ENCODE measurements at places on chromosomes 6 and 20.

DNA sequence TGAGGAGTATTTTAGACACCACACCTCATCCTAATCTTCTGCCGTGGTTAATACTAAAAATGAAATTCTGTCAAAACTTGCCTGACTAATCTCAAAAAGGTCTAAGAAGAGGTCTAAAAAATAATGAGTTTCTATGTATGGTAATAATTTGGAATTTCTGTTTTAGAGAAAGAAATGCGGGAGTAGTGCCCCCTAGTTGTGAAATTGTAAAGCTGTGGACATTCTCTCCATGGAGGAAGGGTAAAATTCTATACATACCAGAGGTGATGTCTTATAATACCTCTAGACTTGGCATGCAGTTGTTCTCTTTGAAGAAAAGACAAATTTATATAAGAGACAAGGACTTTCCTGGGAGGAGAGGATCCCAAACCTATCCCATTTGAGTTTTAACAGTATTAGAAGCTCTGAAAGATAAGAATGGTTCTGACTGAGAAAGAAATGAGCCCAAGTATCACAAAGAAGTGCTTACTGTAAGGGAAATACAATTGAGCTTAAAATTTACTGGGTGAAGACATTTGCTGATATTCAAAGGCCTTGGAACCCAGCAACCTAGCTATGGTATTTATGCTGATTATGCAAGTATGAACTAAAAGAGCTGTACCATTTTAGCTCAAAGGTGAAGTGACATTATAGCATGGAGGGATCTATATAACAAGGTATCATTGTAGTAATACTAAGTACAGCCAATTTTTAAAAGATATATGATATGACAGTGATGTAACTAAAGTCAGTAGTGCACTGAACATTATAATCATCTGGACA, 5.1 kb upstream of the EPHA7 start:
- H3K4me3 ChIP-seq, result no peak overlapping the region
- H3K36me3 ChIP-seq, result no peaks in the 10 kb centered on the region
- peak; percentile 26 for DNase-seq
- no peaks in the 10 kb centered on the region for H3K4me1 ChIP-seq
- no peak overlapping the region for H3K27ac ChIP-seq
- no peaks in the 10 kb centered on the region for H3K27me3 ChIP-seq

DNA sequence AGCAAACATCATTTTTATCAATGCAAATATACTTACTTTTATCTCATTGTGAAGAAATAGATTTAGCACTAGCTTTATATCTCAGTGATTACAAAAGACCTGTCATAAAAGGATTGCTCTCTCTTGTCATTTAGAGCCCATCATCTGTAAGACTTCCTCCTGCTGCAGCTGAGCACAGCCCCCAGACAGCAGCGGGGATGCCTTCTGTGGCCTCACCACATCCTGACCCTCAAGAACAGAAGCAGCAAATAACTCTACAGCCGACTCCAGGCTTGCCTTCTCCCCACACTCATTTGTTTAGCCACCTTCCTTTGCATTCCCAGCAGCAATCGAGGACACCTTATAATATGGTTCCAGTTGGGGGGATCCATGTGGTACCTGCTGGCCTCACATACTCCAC, 127.0 kb upstream of the EDN1 start:
- H3K36me3 ChIP-seq, result peaks cover 31% of the 10 kb centered on the region
- no peak for DNase-seq
- H3K4me1 ChIP-seq, result peaks cover 8% of the 10 kb centered on the region

DNA sequence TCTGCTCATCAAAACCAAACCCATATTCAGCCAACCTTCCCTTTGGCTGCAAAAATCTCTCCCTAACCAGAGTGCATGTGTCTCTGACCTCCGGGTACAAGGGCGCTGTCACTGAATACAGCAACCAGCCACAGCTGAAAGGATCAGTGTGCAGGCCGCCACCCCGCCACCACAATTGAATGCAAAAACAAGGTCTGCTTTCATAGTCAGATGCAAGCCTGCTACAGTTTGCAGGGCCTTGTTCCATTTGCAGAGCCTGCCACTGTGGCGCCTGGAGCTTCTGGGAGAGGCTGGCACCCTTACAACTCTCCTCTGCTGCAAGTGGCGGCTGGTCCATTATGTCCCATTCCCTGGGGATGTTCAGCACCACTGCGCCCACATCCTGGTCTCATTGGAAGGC, 23.5 kb downstream of the MDGA1 start:
- peaks cover 5% of the 10 kb centered on the region for H3K27me3 ChIP-seq
- DNase-seq, result no peak
- H3K4me1 ChIP-seq, result peaks cover 4% of the 10 kb centered on the region
- no peaks in the 10 kb centered on the region for H3K36me3 ChIP-seq
- no peak overlapping the region for H3K4me3 ChIP-seq

GRCh38 chr6:3732345-3733141, 19.0 kb downstream of the PXDC1 start:
- H3K27me3 ChIP-seq, result no peaks in the 10 kb centered on the region
- H3K4me3 ChIP-seq, result peak overlapping the region; percentile 12
- DNase-seq, result peak; percentile 70
- H3K27ac ChIP-seq, result no peak overlapping the region

DNA sequence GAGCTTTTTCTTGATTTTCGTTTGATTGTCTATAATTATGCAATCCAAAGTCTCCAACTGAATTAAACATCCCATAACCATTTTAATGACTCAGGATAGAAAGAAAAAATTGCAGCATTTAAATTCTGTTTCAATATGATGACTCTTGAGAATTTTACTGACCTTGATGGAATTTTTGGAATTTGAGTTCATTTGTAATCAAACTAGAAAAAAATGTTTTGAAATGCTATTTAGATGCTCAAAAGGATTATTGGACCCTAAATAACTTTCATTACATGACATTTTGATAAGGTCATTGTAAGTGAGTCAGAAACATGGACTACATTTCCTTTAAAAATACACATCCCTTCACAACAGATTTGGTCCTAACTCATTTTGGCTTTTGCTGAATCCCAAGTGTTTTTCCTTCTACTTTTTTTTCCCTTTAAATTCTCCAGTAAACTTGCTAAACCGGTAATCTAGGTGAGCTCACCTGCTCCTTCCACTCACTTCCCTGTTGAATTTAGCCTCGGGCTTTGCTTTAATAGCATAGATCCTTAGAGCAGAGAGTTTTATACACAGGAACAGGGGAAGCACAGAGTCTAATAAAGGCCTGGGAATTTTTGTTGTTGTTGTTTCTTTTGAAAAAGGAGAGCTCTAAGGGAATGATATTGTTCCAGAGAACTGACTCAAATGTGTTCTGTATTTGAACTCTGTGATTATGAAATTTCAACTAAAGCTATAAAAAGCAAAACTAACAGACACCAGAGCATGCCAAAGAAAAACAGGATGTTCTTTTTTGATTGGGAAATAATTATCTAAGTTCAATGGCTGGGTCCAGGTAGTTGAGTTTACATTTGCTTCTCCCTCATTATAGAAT, 1088.2 kb upstream of the CITED2 start:
- DNase-seq, result peak; percentile 57
- H3K27ac ChIP-seq, result peak overlapping the region; percentile 58
- H3K27me3 ChIP-seq, result no peaks in the 10 kb centered on the region
- peak overlapping the region; percentile 39 for H3K4me3 ChIP-seq
- H3K36me3 ChIP-seq, result no peaks in the 10 kb centered on the region

DNA sequence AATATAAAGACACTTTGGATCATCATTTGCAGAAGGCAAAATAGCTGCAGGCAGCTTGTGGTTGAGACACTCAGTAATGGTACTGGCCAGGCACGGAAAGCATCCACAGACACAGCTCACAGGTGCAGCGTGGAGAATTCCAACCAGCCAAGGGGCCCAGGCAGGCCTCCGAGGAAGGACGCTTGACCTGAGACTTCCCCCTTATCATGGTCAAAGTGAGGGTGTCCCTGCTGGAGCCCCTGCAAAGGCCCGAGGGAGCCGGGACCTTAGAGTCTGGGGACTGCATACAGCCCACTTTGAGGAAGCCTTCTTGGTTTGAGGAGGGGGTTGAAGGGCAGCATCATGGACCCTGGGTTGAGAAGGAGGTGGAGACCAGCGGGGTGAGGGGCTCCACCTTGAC, 15.1 kb upstream of the MYT1 start:
- no peaks in the 10 kb centered on the region for H3K36me3 ChIP-seq
- no peak overlapping the region for H3K4me3 ChIP-seq
- H3K27ac ChIP-seq, result no peak overlapping the region
- H3K4me1 ChIP-seq, result peaks cover 14% of the 10 kb centered on the region
- H3K27me3 ChIP-seq, result peaks cover 30% of the 10 kb centered on the region

DNA sequence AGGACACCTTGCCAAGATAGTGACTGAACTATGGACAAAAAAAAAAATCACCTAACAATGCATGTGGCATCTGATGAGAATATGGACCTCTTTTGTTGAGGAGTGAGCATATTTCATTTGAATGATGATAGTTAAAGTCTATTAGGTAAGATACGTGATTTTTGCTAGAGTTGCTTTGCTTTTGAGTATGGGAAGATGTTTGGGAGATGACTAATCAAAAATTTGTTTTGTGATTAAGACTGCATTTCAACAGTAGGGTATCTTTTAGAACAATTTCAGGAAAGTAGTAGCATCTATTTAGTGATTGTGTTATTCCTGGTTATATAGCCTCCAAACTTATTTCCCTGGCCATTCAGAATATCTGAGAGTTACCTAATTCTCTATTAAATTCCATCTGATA, 878.6 kb upstream of the CITED2 start:
- H3K36me3 ChIP-seq, result no peaks in the 10 kb centered on the region
- no peak overlapping the region for H3K27ac ChIP-seq
- no peaks in the 10 kb centered on the region for H3K27me3 ChIP-seq
- no peak overlapping the region for H3K4me3 ChIP-seq
- no peak for DNase-seq

DNA sequence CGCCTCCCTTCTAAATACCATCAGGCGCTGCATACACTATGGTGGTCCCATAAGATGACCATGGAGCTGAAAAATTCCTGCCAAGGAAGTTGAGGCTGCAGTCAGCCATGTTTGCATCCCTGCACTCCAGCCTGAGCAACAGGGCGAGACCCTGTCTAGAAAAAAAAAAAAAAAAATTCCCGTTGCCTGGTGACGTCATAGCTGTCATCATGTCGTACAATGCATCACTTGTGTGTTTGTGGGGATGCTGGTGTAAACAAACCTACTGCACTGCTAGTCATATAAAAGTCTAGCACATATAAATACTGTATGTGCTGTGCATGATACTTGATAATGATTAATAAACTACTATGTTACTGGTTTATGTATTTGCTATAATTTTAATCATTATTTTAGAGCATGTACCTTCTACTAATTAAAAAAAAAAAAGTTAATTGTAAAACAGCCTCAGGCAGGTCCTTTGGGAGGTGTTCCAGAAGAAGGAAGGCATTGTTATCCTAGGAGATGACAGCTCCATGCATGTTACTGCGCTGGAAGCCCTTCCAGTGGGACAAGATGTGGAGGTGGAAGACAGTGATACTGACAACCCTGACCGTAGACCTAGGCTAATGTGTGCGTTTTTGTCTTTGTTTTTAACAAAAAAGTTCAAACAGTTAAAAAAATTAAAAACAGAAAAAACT, 132.6 kb downstream of the BANF2 start:
- H3K27ac ChIP-seq, result no peak overlapping the region
- no peak for DNase-seq
- H3K4me1 ChIP-seq, result peaks cover 7% of the 10 kb centered on the region

- H3K36me3 ChIP-seq, result no peaks in the 10 kb centered on the region
- no peak overlapping the region for H3K27ac ChIP-seq
- H3K4me3 ChIP-seq, result no peak overlapping the region
- H3K27me3 ChIP-seq, result no peaks in the 10 kb centered on the region
- DNase-seq, result no peak
These were observed 208.0 kb downstream of the EYA2 start for GRCh38 chr20:47102629-47103028.

All from mesenchymal stem cell (in vitro differentiated cells and primary cell).